T-cell (primary cell): ENCODE measurements at places on chromosomes 4 and X.

GRCh38 chr4:115113506-115114106 is at the start of gene NDST4:
Gene NDST4, minus strand, starts transcription at chr4:115113620. Its CDS starts 36,584 bp downstream, at chr4:115077036.
- no peaks in the 10 kb centered on the region for H3K36me3 ChIP-seq
- no peaks in the 10 kb centered on the region for H3K4me1 ChIP-seq
- H3K27ac ChIP-seq: no peak within 1 kb of the TSS
- H3K4me3 ChIP-seq: no peak within 1 kb of the TSS

- H3K27ac ChIP-seq: no peak overlapping the region
- no peak overlapping the region for H3K4me3 ChIP-seq
- no peaks in the 10 kb centered on the region for H3K27me3 ChIP-seq
Observed at GRCh38 chr4:26803211-26803861, 57.3 kb upstream of the STIM2 start.

DNA sequence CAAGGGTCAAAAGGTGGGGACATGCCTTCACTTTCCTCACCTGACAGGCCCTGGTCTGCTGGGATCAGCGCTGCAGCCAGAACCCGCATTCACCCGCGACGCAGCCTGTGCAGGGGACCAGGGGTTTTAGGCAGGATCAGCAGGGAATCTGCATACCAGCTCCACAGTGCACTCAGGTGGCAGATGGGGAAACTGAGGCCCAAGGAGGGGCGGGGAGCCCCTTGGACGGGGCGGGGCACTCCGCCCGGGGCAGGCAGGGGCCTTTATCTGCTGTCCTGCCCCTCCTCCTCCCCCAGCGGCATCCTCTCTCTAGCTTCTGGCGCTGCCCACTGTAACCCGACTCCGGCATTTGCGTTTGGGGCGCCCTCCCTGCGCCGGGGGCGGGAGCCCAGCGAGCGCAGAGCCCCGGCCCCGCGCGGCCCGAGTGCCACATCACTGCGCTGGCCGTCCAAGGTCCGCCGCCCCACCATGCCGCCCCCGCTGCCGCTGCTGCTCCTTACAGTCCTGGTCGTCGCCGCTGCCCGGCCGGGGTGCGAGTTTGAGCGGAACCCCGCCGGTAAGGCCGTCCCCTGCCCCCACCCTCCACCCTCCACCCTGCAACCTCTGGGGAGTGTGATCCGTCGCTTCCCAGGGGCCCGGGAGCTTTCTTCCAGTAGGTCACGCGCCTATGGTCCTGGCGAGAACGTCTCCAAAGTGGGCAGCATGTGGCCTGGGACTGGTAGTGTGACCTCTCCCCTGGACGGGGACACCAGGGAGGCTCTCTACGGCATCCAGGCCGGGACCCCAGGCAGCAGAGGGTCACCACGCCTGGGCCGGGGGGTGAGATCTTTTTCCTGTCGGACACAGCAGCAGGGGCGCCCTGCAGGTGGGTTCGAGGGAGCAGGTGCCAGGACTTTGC is at the start of gene CPZ:
Gene CPZ (plus strand): TSS at position 400 of the 898 bp plus-strand sequence. CDS start 69 bp downstream, at position 469.
- H3K27me3 ChIP-seq: peaks cover 68% of the 10 kb centered on the region
- H3K27ac ChIP-seq: no peak within 1 kb of the TSS
- H3K36me3 ChIP-seq: no peaks in the 10 kb centered on the region

GRCh38 chrX:46446727-46447378 is 98.4 kb downstream of the ZNF674 start:
- H3K4me3 ChIP-seq: peak overlapping the region; percentile 81
- H3K27me3 ChIP-seq: no peaks in the 10 kb centered on the region
- peak overlapping the region; percentile 89 for H3K27ac ChIP-seq
- DNase-seq: peak; percentile 82

GRCh38 chr4:2797545-2798305 is 4.8 kb downstream of the SH3BP2 start:
- no peaks in the 10 kb centered on the region for H3K36me3 ChIP-seq
- H3K27me3 ChIP-seq: peaks cover 2% of the 10 kb centered on the region
- peak overlapping the region; percentile 33 for H3K4me3 ChIP-seq
- H3K27ac ChIP-seq: peak overlapping the region; percentile 70
- peak; percentile 47 for DNase-seq

DNA sequence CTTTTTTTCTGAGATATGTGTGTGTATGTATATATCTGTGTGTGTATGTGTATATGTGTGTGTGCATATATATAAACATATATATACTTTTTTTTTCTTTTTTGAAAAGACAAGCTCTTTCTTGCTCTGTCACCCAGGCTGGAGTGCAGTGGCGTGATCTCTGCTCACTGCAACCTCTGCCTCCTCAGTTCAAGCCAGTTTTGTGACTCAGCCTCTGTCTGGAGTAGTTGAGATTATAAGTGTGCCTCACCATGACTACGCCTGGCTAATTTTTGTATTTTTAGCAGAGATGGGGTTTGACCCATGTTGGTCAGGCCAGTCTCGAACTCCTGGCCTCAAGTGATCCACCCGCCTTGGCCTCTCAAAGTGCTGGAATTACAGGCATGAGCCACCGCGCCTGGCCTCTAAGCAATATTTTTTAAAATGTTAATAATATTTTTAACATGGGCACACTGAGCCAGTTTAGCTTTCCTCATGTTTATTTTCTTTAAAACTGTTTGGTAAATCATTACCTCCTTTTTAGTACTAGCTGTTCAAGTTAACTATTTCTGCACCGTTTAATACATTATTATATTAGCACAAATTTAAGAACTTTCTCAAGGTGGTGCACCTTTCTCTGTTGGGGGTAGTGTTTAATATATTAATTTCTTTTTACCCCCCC is 33.3 kb downstream of the BBS12 start:
- H3K4me3 ChIP-seq: no peak overlapping the region
- H3K27ac ChIP-seq: no peak overlapping the region
- H3K36me3 ChIP-seq: no peaks in the 10 kb centered on the region
- DNase-seq: no peak

DNA sequence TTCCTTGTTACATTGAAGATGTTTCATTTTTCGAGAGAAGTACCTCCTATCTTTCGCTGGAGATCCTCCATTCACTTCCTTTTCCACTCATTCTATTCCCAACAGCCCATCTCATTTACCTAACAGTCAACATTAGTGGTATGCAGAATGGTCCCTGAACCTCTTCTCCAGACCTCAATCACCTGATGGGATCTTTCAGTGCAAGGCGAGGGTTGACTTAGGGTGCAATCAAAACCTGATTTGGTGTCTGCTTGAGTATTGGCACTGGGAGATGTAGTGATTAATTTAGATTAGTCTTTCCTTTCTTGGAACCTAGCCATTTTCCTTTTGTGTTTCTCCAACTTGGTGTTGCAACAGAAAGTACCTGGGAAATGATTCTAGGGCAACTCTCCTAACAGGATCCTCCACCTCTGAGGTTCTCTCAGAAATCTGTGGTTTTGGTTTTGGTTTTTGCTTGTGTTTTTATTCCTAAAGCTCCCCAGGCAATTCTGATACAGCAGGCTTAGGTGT is 18.4 kb downstream of the DDX3X start:
- peaks cover 13% of the 10 kb centered on the region for H3K36me3 ChIP-seq
- no peak overlapping the region for H3K4me3 ChIP-seq
- no peaks in the 10 kb centered on the region for H3K27me3 ChIP-seq

GRCh38 chr4:144421839-144422565 is 224.0 kb upstream of the HHIP start:
- no peaks in the 10 kb centered on the region for H3K36me3 ChIP-seq
- H3K27me3 ChIP-seq: no peaks in the 10 kb centered on the region
- no peaks in the 10 kb centered on the region for H3K4me1 ChIP-seq

DNA sequence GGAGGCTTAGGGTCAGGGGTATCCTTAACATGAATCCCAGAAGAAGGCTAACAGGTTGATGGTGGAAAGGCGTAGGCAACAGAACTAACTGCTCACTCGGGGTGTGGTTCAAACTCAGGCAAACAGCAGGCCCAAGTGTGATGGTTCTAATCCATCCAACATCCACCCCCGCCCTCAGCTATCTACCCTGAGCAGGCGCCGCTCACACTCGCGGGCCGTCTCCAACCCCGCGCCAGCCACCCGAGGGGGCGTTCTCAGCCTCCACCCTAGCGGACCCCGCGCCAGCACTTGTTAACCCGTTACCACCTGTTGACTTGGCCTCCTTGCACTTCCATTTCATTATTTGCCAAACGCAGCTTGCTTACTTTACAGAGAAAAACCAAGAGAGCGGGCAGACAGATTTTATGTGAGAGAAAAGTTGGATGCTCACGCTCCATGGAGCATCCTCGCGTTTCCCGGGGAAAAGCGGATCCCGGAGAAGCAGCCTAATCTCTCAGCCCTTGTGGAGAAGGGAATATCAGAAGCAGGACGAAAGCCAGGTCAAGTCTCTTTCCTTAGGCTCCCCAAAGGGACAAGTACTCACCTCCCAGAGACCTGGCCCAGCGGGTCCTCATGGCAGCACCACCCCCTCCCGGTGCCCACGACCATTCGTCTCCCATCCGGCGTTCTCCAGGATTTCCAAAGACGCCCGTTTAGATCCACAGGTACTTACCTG is 773 bp downstream of the SNCA start:
- H3K36me3 ChIP-seq: no peaks in the 10 kb centered on the region
- peaks cover 19% of the 10 kb centered on the region for H3K4me1 ChIP-seq
- no peak for DNase-seq
- peak overlapping the region; percentile 39 for H3K4me3 ChIP-seq

DNA sequence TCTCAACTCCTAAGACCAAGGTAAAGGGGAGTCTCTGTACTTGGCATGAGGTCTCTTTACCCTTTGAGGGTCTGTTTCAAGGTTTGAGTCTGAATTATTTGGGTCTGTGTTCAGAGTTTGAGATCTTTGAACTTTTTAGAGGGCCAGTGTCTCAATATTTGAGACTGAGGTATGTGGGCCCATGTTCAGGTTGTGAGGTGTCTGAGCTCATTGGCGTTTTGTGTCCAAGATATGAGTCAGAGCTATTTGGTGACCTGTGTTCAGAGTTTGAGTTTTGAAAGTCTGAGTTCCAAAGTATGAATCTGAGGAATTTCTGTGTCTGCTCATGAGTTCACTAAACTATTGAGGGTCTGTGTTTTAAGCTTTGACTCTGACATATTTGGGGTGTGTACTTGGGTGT is 36.7 kb upstream of the PAGE4 start:
- H3K36me3 ChIP-seq: no peaks in the 10 kb centered on the region
- no peak overlapping the region for H3K27ac ChIP-seq
- H3K4me3 ChIP-seq: no peak overlapping the region
